ENCODE measurements at places on chromosomes 12 and 14.

DNA sequence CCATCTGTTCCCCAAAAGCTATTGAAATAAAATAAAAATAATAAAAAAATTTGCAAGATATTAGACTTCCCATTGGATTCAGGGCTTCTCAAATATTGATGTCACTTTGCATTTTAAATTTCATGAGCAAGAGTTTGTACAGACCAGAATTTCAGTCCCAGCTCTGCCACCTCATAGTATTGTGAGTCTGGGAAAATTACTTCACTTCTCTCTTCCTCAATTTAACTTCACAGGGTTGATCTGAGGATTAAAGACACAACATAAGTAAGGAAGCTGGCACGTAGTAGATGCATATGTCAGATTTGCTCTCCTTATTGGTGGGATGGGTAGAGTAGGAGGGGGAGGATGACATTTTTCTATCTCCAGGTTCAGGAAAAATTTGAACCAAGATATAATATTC, 32.8 kb downstream of the COX8C start:
- DNase-seq, result no peak

- no peak for DNase-seq
These were observed 59.1 kb downstream of the KCNA5 start for GRCh38 chr12:5102806-5103205.

DNA sequence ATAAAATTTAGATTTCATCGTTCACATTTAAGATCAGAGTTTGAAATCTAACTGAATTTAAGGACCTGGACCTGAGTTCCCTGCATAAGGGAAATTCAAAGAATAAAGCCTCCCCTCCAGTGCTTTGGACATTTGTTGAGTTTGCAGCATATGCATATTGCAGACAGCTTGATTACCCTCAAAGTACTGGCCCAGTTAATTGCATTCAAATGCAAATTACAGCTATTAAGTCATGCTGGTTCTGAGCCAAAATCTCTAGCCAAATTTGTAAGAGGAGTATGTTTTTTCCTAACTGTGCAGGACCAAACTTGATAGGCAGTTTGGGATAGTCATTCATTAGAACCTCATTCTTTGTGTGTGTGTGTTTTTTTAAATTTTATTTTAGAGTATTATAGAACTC, 9.1 kb upstream of the KIF21A start:
- no peak for DNase-seq

GRCh38 chr14:45120096-45120495, 14.2 kb downstream of the FKBP3 start:
- no peak for DNase-seq

- DNase-seq, result no peak
These were observed 114.7 kb downstream of the NCOR2 start for GRCh38 chr12:124452576-124453331.

- peak; percentile 63 for DNase-seq
These were observed 5.0 kb downstream of the HNRNPC start for GRCh38 chr14:21264025-21264801.

DNA sequence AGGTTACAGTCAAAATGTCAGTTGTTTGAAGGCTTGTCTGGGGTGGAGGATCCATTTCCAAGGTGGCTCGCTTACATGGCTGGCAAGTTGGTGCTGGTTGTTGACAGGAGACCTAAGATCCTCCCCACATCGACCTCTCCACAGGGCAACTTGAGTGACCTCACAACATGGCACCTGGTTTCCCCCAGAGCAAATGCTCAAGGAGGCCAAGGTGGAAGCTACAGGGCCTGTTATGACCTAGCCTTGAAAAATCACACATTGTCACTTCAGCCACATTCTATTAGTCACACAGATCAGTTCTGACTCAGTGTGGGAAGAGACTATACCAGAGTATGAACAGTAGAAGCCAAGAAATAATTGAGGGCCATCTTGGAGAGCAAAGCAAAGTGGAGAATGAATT, 11.3 kb upstream of the GNG2 start:
- DNase-seq, result no peak

- DNase-seq, result no peak
These were observed 140.5 kb downstream of the TSPAN9 start for GRCh38 chr12:3217683-3218079.

DNA sequence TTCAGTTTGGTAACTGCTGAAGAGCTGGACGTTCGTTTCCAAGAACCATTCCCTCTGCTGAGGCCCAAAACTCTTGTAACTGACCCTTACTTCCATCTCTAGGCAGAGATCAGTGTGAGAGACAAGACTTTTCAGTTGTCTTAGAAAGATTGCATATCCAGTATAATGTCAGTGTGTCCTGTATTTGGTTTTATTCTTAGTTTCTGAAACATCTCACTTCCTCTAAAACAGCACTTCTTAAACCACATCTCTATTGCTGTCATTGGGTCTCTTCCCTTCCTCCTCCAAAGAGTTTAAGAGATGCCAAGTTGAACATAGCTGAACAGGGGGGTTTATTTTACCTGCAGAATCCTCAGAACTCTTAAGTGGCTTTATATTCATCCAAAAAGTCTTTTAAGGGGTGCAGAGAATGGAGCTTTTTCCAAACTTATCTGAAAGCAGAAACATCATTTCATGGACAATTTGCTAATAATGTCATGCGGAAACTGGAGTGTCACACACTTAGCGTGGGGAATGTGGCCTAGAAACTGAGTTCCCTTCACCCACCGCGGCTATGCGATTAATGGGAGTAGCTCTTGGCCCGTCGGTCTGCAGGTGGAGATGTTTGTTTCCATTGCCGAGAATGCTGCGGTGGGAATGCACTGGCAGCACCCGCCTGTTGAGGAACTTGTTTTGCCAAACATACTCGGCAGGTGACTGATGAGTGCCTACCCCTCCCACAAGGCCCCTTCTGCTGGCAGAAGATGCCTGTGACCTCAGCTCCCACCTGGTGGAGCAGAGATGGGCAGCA, 148.2 kb downstream of the ADGRD1 start:
- no peak for DNase-seq

GRCh38 chr14:36683083-36683724, 21.5 kb downstream of the PAX9 start:
- no peak for DNase-seq

DNA sequence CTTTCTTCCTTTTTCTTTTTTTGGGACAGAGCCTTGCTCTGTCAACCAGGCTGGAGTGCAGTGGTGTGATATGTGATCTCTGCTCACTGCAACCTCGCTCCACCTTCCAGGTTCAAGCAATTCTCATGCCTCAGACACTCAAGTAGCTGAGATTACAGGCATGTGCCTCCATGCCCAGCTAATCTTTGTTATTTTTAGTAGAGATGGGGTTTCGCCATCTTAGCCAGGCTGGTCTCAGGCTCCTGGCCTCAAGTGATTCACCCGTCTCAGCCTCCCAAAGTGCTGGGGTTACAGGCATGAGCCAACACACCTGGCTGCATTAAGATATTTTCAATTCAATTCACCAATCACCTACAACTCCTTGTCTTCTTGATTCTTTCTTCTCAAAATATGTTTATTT, 1046.5 kb downstream of the GALC start:
- DNase-seq, result no peak

DNA sequence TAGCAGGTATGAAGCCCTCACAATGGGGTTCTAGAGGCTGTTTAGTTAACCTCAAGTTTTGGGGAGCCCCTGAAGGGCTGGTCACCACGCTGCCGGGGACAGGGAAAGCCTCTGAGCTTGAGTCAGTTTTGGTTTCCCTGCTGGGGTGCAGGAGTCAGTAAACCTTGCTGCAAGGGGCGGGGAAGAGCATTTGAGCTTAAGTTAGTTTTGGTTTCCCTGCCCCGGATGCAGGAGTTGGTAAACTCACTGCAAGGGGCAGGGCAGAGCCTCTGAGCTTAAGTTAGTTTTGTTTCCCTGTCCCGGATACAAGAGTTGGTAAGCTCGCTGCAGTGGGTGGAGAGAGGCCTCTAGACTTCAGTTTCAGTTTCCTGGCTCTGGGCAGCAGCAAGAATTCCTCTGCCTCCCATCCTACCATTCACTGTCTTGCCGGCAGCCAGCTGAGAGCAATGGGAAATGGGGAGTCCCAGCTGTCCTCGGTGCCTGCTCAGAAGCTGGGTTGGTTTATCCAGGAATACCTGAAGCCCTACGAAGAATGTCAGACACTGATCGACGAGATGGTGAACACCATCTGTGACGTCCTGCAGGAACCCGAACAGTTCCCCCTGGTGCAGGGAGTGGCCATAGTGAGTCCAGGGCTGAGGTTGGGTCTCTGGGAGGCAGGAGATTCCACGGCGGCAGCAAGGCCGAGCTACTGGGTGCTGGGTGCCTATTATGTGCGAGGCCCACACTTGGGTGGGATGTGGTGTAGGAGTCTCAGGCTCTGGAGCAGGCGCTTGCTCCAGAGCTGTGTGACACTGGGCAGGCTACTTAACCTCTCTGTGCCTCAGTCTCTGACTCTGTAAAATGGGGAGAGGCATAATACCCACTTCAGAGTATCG, at the start of gene OAS2:
TSS of gene OAS2 (plus strand) at position 357 of the 878 bp plus-strand sequence. CDS start at position 447, 90 bp downstream.
- peak; percentile 47 for DNase-seq

DNA sequence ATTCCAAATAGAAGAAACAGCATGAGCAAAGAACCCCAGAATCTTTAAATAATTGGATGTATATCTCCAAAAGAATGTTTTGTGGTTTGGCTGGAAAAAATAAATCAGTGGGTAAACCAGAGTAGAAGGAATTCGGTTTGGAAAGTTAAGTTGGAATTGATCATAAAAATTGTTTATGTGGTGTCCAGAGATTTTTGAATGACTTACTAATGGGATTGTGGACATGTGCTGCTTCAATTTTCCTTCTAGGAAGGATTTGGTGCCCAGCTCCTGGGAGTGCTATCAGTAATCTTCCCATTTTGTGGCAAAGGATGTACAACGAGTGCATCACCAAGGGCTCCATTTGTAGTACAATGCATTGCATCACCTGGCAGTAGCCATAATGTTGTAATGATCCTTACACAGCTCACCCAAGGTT, 224.8 kb downstream of the SLC16A7 start:
- DNase-seq, result peak; percentile 70

- no peak for DNase-seq
These were observed 972 bp upstream of the DDX47 start for GRCh38 chr12:12812174-12812573.

Data from HS-5 (cell line).